Stimulated activated memory B cell treated with anti-CD40 and anti-IgM and Interleukin-4, amounts not matched to agents 10 μg/mL and 1 μg/mL and 100 μg/mL, for 72 hours (primary cell): ENCODE measurements at places on chromosomes 5 and 9.

- no peaks in the 10 kb centered on the region for H3K36me3 ChIP-seq
- H3K4me3 ChIP-seq, result no peak overlapping the region
- no peak for ATAC-seq
- no peak overlapping the region for H3K27ac ChIP-seq
- no peaks in the 10 kb centered on the region for H3K27me3 ChIP-seq
- no peaks in the 10 kb centered on the region for H3K4me1 ChIP-seq
These were observed 171.4 kb downstream of the SGCD start for GRCh38 chr5:156498226-156498980.

GRCh38 chr5:157143127-157143971, 684 bp upstream of the MED7 start:
- H3K4me3 ChIP-seq, result peak overlapping the region; percentile 97
- peaks cover 20% of the 10 kb centered on the region for H3K36me3 ChIP-seq
- H3K27ac ChIP-seq, result peak overlapping the region; percentile 98
- no peaks in the 10 kb centered on the region for H3K27me3 ChIP-seq
- peak; percentile 65 for ATAC-seq

DNA sequence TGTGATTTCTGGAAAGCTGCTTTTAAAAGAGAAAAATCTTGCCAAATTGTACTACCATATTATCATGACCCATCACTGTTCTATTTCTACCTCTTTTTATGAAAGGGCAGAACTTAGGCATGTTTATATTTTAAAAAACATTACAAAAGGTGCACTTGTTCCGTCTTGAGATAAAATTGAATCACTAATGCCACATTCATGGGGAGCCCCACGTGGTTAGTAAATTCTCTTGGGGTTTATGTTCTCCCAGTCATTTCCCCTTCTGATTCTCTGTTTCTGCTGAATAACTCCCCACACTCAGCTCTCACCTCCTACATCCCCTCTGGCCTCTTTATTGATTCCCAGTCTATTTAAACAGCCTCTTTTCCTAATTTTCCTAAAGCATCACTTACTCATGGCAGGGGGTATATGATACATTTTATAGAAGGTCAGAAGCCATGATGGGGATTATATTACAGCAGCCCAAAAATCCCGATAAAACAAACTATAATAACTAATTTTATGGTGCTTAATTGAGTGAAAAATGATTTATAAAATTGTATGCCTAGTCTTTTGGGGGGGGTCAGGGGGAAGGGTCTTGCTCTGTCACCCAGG, 19.7 kb upstream of the VLDLR start:
- H3K27ac ChIP-seq, result no peak overlapping the region
- H3K4me3 ChIP-seq, result no peak overlapping the region
- H3K36me3 ChIP-seq, result no peaks in the 10 kb centered on the region
- peaks cover 6% of the 10 kb centered on the region for H3K4me1 ChIP-seq
- peaks cover 11% of the 10 kb centered on the region for H3K27me3 ChIP-seq

- H3K27ac ChIP-seq, result no peak overlapping the region
- no peak for ATAC-seq
- no peaks in the 10 kb centered on the region for H3K36me3 ChIP-seq
- no peaks in the 10 kb centered on the region for H3K4me1 ChIP-seq
- no peak overlapping the region for H3K4me3 ChIP-seq
These were observed 250.0 kb upstream of the SLC30A5 start for GRCh38 chr5:68843624-68844364.
